Spleen (tissue), 13 donors: ENCODE measurements at places on chromosomes 2 and 18.

GRCh38 chr2:83229443-83229842, 1229.6 kb downstream of the SUCLG1 start:
- no peaks in the 10 kb centered on the region for H3K4me1 ChIP-seq
- no peaks in the 10 kb centered on the region for H3K27me3 ChIP-seq
- no peak for DNase-seq
- H3K36me3 ChIP-seq = no peaks in the 10 kb centered on the region
- H3K27ac ChIP-seq = no peak overlapping the region

DNA sequence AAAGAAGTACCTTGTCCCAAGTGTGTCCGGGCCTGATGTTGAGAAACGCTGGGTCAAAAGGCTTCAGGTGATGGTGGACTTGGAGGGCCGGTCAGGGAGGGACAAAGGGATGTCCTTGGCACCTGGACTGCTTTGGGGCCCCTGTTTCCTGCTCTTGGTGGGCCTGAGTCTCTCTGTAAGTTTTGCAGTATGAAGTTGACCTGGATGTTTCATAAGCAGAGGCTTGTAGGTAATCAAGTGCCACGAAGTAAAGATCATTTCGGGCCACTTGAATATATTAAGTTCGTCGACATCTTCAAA, 29.4 kb downstream of the ASAP2 start:
- H3K36me3 ChIP-seq = no peaks in the 10 kb centered on the region
- H3K4me3 ChIP-seq = no peak overlapping the region
- no peak for DNase-seq
- no peak overlapping the region for H3K27ac ChIP-seq
- H3K27me3 ChIP-seq = peaks cover 24% of the 10 kb centered on the region

GRCh38 chr2:148681443-148681842, 36.9 kb downstream of the EPC2 start:
- no peak overlapping the region for H3K27ac ChIP-seq
- H3K36me3 ChIP-seq = no peaks in the 10 kb centered on the region
- H3K4me1 ChIP-seq = peaks cover 23% of the 10 kb centered on the region

GRCh38 chr2:239252801-239253200, 148.0 kb downstream of the HDAC4 start:
- H3K4me1 ChIP-seq = peaks cover 85% of the 10 kb centered on the region
- no peaks in the 10 kb centered on the region for H3K36me3 ChIP-seq
- H3K4me3 ChIP-seq = peak overlapping the region; percentile 20
- peak overlapping the region; percentile 63 for H3K27ac ChIP-seq
- no peaks in the 10 kb centered on the region for H3K27me3 ChIP-seq
- peak; percentile 89 for DNase-seq

DNA sequence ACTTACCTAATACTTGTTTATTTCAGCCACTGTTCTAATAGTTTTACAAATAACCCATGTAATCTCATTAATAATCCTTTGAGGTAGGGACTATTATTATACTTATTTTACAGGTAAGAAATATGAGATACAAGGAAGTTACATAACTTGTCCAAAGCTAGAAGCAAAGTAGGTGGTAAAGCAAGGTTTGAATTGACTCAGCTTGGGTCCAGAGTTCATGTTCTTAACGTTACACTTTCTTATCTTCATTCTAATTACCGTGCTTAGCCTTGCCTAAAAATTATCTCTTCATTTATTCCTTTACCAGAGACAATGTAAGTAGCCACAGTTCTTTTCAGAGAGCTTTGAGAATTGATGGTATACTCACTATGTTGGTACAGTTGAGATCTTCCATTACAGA, 743.6 kb downstream of the KCNJ3 start:
- no peaks in the 10 kb centered on the region for H3K27me3 ChIP-seq
- H3K36me3 ChIP-seq = no peaks in the 10 kb centered on the region
- H3K27ac ChIP-seq = no peak overlapping the region
- H3K4me1 ChIP-seq = no peaks in the 10 kb centered on the region

- peak; percentile 63 for DNase-seq
- peaks cover 19% of the 10 kb centered on the region for H3K27me3 ChIP-seq
- H3K36me3 ChIP-seq = no peaks in the 10 kb centered on the region
- no peak overlapping the region for H3K27ac ChIP-seq
Measured at GRCh38 chr18:12287684-12288402, 20.2 kb upstream of the TUBB6 start.

GRCh38 chr2:113176696-113177355, 3.1 kb downstream of the PSD4 start:
- peaks cover 92% of the 10 kb centered on the region for H3K4me1 ChIP-seq
- H3K27me3 ChIP-seq = no peaks in the 10 kb centered on the region
- peak; percentile 61 for DNase-seq
- peak overlapping the region; percentile 67 for H3K4me3 ChIP-seq

DNA sequence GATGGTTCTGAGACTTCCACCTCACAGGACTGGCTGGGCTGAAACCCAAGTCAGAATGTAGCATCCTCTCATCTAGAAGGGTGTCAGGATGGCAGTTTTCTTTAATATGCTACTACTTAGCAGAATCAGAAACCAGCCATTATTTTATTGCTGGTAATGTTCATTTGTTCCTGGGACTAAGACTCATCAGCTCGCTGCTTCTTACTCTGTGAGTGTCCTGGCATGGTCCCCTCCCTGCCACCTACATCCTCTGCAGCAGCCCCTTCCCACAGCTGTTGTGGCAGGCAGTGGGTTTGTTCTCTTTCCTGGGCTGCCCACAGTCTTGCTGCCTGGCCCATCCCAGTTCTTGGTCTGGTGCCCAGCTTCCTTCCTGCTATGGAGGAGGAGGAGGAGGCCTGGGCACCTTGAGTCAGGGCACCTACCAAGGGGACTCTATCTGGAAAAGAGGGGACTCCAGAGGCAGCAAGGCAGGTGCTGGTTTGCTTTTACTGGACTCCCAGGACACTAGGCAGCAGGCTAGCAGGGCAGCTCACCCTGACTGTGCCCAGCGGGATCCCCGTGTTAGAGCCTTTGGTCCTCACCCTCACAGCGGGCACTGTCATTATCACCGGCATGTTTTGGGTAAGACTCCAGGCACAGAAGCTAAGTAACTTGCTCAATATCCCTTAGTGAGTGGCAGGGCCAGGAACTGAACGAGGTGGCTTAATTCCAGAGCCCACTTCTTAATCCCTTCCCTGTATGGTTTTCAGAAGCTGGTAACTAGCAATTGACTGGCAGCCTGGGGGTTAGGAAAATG, 62.1 kb downstream of the LRRFIP1 start:
- H3K4me1 ChIP-seq = peaks cover 64% of the 10 kb centered on the region
- H3K4me3 ChIP-seq = no peak overlapping the region
- H3K27me3 ChIP-seq = no peaks in the 10 kb centered on the region
- H3K27ac ChIP-seq = peak overlapping the region; percentile 100

- no peak overlapping the region for H3K27ac ChIP-seq
- no peaks in the 10 kb centered on the region for H3K27me3 ChIP-seq
- H3K4me1 ChIP-seq = peaks cover 3% of the 10 kb centered on the region
- peak; percentile 16 for DNase-seq
- H3K4me3 ChIP-seq = no peak overlapping the region
- H3K36me3 ChIP-seq = no peaks in the 10 kb centered on the region
Measured at GRCh38 chr2:46818819-46819218, 96.8 kb downstream of the MCFD2 start.

- no peak for DNase-seq
- H3K4me3 ChIP-seq = no peak overlapping the region
- H3K36me3 ChIP-seq = no peaks in the 10 kb centered on the region
- no peaks in the 10 kb centered on the region for H3K4me1 ChIP-seq
- peak overlapping the region; percentile 22 for H3K27ac ChIP-seq
Measured at GRCh38 chr18:25097569-25098056, 254.4 kb downstream of the ZNF521 start.

GRCh38 chr18:76846217-76846616, 23.9 kb downstream of the ZNF236 start:
- H3K36me3 ChIP-seq = peaks cover 7% of the 10 kb centered on the region
- H3K4me1 ChIP-seq = no peaks in the 10 kb centered on the region
- no peak for DNase-seq

- no peak for DNase-seq
- H3K36me3 ChIP-seq = no peaks in the 10 kb centered on the region
Measured at GRCh38 chr18:68557183-68557582, 157.7 kb downstream of the TMX3 start.

GRCh38 chr2:165238295-165238694, 919 bp upstream of the SCN2A start:
- H3K27ac ChIP-seq = no peak overlapping the region
- no peaks in the 10 kb centered on the region for H3K27me3 ChIP-seq

GRCh38 chr2:139798391-139798790, 1018.2 kb upstream of the NXPH2 start:
- no peaks in the 10 kb centered on the region for H3K36me3 ChIP-seq
- H3K4me3 ChIP-seq = no peak overlapping the region
- no peak for DNase-seq
- no peak overlapping the region for H3K27ac ChIP-seq
- no peaks in the 10 kb centered on the region for H3K4me1 ChIP-seq

- no peaks in the 10 kb centered on the region for H3K27me3 ChIP-seq
- H3K4me3 ChIP-seq = no peak overlapping the region
- H3K36me3 ChIP-seq = no peaks in the 10 kb centered on the region
- DNase-seq = no peak
- no peaks in the 10 kb centered on the region for H3K4me1 ChIP-seq
- H3K27ac ChIP-seq = no peak overlapping the region
Measured at GRCh38 chr2:109669731-109670130, 55.6 kb downstream of the SOWAHC start.

DNA sequence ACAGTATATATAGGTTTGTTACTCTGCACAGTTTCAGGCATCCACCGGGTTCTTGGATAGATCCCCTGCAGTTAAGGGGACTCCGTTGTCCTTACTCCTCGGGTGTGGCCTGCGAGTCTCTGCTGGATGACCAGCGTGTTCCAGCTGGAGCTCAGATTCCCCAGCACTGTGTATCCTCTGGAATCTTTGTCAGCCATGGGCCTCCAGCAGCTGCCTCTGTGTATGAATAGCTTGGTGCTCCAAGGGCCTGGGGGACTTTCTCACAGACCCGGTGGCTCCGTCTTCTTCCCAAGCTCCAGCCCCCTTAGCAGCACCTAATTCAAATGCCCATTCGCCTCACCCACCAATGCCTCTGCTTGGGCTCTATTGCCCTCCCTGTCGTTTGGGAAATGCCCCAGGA, 6.3 kb downstream of the ANO7 start:
- H3K27me3 ChIP-seq = no peaks in the 10 kb centered on the region
- no peak overlapping the region for H3K4me3 ChIP-seq
- no peak overlapping the region for H3K27ac ChIP-seq

DNA sequence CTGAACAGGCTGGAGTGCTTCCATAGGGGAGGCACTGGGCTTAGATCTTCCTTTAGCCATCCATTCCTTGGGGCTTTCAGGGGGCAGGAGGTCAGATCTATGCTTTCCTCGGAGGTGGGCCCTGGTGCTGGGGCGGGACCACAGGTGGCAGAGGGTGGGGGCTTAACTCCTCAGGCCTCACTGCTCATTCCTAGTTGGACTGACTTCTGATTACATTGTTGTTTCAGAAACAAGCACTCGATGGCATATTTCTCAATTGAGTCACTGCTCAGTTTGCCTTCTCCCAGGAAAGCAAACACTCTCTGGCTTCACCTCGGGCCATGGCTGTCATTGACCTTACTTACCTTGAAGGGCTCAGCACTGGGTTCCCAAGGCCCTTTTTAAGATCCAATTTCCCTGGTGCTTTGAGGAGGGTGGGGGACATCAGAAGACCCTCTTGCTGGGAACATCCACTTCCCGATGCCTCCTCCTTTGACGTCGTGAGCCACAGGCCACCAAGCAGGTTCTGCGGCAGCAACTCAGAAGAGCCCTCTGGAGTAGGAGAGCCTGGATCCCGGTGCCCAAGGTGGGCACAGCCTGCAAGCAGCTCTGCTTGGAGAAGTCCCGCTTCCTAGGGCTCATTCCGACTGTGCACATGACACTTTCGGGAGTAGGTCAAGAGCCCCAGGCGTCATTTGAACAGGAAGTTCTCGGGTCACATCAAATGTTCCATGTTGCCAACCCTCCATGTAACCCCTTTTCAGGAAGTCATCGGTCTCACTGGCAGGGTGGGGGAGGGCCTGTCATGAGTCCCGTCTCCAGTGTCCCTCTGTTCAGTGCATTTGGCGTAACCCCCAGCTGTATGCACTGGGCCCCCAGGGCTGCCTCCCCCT, 40.6 kb downstream of the SDC1 start:
- no peaks in the 10 kb centered on the region for H3K27me3 ChIP-seq
- H3K36me3 ChIP-seq = no peaks in the 10 kb centered on the region
- no peak overlapping the region for H3K27ac ChIP-seq
- no peak overlapping the region for H3K4me3 ChIP-seq
- DNase-seq = peak; percentile 36

- H3K4me3 ChIP-seq = no peak overlapping the region
- H3K36me3 ChIP-seq = no peaks in the 10 kb centered on the region
- H3K27me3 ChIP-seq = no peaks in the 10 kb centered on the region
- no peak overlapping the region for H3K27ac ChIP-seq
Measured at GRCh38 chr2:177282787-177283572, 18.5 kb upstream of the NFE2L2 start.

DNA sequence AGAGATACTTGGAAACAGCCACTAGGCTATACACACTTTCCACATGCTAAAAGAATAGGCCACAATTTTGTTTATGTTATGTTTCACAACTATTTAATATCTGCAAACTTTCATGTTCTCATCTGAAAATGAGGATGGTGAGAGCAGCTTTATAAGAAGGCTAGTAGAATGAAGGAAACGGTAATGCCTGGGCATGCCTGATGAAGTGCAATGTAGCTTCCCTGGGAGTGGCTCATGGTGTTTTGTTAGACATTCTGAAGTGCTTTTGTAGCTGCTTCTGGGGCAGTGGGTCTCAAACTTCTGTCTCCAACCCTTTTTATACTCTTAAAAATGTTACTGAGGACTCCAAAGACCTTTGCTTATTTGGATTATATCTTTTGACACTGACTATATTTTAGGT, 193.3 kb upstream of the VWC2L start:
- no peaks in the 10 kb centered on the region for H3K4me1 ChIP-seq
- H3K27ac ChIP-seq = no peak overlapping the region
- no peaks in the 10 kb centered on the region for H3K27me3 ChIP-seq
- H3K4me3 ChIP-seq = no peak overlapping the region
- H3K36me3 ChIP-seq = no peaks in the 10 kb centered on the region

DNA sequence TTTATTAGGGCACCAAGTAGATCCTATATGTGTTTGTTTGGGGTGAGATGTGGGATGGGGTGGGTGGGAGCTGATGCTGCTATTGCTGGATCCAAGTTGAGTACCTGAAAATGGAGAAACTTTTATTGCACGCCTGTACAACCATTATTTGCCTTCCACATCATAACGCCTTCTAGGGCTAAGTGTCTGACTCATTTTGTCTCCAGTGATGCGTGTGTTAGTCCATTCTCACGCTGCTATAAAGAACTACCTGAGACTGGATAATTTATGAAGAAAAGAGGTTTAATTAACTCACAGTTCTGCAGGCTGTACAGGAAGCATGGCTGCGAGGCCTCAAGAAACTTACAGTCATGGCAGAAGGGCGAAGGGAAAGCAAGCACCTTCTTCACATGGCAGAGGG, 58.2 kb downstream of the KDM3A start:
- no peak overlapping the region for H3K27ac ChIP-seq
- no peak for DNase-seq
- H3K4me1 ChIP-seq = no peaks in the 10 kb centered on the region
- no peak overlapping the region for H3K4me3 ChIP-seq

- no peak overlapping the region for H3K4me3 ChIP-seq
- no peak overlapping the region for H3K27ac ChIP-seq
- no peaks in the 10 kb centered on the region for H3K36me3 ChIP-seq
Measured at GRCh38 chr2:209913786-209914345, 88.6 kb upstream of the RPE start.
